ENCODE measurements at places on chromosomes 1 and 21.
A peak's percentile ranks its signal among the peaks of the same experiment; 100 is the strongest.

DNA sequence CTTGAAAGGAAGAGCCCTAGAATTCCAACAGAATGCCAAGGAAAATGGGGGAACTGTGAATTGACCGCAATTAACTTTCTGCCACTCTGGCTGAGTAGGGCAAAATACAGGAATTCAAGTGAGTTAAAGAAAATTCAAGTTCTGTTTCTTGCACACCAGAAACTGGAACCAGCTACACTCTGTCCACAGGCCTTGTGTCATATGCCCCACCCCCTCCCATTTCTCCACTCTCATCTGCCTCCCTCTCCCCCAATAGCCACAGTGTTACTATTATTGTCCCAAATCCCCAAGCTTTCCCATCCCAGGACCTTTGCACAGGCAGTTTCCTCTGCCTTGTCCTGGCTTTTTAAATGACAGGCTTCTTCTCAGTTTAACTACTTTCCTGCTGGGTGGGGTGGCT, 4.3 kb upstream of the STK40 start:
- DNase-seq = no peak

DNA sequence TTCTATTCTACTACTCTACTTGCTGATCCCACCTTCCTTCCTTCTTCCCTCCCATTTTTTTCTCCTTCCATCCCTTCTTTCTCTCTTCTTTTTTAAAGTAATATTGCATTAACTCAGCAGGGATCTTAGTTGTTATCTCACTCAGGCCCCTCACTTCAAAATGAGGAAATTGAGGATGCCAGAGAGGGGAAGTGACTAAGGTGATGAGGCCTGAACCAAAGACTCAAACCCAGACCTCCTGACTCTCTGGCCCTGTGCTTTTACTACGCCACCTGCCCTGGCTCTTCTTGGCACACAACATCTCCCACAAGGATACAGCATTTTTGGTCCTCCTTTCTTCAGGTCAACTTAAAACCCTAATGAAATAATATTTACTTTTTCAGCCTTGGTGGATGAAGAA, 151.7 kb upstream of the ZNF648 start:
- DNase-seq = no peak

DNA sequence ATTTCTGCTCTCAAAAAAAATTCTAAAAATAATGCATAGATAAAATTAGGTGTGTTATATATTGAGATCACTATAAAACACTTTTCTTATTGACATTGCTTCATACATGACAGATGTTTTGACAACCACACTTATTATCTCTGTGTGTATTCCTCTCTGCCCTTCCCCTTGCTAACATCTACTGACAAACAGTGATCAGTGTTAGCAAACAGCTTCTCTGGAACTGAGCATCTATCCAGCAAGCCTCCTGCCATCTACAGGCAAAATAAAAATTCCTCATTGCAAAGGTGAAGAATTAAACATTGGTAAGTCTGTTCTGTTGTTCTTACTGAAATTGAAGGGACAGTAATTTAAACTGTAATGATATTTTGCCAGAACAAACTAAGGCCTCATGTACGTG, 2153.9 kb downstream of the NCAM2 start:
- no peak for DNase-seq

- DNase-seq = no peak
These were observed 154.0 kb downstream of the VPS13D start for GRCh38 chr1:12383786-12384185.

DNA sequence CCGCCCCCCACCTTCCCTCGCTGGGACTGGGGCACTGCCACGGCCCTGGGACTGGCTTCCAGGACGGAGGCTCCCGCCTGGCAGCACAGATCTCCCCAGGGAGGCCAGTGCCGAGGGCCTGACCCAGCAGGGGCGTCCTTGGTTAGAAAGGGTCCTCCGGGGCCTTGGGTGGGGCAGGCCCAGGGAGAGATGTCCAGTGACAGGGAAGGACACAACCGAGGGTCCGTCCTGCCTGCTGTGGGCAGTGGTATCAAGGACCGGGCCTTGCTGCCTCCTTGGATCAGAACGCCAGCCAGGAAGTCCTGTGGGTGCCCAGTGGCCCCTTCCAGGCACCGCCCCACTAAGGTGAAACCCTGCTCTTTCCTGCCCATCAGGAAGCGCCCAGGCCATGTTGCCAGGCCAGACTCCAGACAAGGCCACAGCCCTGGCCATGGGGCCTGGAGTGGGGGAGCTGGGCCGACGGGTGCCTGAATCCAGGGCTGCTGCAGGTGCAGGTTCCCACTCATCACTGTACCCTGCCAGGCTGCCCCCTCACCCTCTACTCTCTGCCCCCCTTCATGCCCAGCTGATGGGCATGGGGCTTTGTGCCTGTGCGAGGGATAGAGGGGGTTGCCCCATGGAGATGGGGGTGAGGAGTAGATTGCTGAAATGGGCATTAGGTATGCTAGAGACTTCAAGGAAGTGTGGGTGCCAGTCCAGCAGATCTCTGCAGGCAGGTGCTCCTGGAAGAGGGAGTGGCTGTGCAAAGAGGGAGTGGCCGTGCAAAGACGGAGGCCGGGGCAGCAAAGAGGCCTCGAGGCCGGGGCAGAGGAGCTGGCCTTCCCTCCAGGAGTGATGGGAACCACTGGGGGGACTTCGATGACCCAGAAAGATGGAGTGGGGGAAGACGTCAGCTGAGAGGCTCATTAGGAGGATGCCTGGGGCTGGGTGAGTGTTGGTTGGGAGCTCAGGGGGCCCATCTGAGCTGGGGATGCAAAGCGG, 2.2 kb upstream of the PRKCZ start:
- DNase-seq = no peak

DNA sequence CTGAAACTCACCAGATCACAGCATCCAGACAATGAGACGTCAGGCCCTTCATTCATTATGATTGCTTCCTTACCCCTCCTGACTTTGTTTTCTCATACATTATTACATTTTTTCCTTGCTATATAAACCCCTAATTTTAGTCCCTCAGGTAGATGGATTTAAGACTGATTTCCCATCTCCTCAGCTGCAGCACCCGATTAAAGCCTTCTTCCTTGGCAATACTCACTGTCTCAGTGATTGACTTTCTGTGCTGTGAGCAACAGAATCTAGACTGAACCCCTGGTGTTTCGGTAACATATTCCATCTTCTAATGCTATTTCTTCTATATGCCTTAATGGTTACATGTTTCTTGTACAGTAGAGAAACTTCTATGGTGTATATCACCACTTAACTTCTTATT, 30.0 kb upstream of the RGL1 start:
- no peak for DNase-seq

GRCh38 chr1:116769104-116769452, 14.8 kb downstream of the CD2 start:
- no peak for DNase-seq

DNA sequence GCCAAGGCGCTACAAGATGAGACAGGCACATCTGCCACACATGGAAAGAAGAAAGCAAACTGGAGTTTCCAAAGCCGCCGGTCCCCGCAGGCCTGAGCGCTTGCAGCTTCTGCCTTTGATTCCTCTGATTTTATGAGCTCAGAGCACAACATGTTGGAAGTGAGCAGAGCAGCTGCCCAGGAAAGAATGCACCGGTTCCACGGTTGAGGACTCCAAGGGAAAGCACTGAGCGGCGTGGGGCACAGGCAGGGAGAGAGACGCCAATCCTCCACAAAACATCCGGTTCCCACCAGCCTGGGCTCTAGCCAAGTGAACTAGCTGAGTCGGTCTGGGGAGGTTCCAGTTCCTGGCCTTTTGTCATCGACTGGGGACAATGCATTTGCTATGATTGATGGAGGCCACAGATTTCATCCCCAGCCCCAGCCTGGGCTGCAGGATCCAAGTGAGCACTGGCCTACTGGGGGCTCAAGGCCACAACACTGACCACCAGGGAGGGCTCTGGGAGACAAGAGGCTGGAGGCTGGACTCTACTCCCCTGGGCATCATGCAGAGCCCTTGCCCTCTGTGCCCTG, 253.1 kb upstream of the IRF2BP2 start:
- peak; percentile 46 for DNase-seq

DNA sequence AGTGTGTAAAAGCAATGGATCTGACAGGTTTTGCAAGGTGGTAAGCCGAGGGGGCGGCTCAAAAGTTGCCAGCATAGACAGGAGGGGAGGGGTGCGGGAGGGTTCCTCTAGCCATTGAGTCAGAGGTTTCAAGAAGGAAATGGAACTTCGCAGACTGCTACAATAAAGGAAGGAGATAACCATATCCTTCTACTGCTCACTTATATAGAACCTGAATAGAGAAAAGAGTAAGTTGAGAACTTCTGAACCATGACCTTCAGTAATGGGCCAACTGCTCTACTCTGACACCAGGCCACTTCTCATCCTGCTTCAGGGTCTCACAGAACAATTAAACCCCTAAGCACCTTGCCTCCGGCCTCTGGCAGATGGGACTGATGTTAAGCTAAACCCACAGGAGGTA, 26.3 kb upstream of the BCAR3 start:
- peak; percentile 79 for DNase-seq

- no peak for DNase-seq
These were observed 21.6 kb downstream of the PLPP3 start for GRCh38 chr1:56557746-56558145.

- no peak for DNase-seq
These were observed 11.9 kb downstream of the HECTD3 start for GRCh38 chr1:44999232-44999631.

DNA sequence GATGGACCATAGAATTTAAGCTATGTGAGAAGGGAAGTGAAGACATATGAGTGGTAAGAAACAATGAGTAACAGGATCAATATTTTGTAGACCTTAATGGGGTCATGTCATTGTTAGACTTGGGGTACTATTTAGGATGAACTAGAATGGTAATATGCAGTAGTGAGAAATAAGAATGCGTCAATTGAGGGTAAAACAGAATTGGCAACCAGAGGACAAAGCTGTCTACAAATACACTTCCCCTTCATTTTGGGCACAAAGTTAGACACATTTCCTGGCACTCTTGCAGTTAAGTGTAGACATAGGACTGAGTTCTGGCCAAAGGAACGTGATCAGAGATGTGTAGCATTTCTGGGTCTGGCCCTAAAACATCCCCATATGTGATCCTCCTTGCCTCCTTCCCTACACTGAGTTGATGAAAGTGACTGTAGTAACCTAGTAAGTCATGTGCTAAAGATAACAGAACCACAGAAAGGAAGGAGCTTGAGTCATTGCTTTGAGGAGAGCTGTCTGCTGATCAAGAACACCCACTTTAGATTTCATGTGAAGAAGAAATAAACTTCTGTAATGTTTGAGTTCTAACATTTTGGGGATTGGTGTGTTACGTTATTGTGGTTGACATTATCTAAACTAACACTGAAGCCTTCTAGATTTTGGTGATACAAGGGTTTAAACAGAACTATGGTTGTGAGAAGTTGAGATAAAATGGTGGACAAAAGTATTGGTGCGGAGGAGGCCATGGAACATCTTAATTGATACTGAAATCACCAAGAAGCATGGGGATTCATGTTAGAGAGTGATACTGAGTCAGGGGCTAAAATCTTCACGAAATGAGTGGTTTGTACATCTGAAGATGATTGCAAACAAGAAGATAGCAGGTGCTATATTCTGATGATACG, 41.7 kb downstream of the CD55 start:
- DNase-seq = no peak

Data from activated effector memory CD4-positive, alpha-beta T cell treated with anti-CD3 and anti-CD28 coated beads, Interleukin-2, amount 50 U/mL, for 16 hours (primary cell).